Cerebellar cortex (tissue), 1 donor: ENCODE measurements at places on chromosomes 1 and 21.

DNA sequence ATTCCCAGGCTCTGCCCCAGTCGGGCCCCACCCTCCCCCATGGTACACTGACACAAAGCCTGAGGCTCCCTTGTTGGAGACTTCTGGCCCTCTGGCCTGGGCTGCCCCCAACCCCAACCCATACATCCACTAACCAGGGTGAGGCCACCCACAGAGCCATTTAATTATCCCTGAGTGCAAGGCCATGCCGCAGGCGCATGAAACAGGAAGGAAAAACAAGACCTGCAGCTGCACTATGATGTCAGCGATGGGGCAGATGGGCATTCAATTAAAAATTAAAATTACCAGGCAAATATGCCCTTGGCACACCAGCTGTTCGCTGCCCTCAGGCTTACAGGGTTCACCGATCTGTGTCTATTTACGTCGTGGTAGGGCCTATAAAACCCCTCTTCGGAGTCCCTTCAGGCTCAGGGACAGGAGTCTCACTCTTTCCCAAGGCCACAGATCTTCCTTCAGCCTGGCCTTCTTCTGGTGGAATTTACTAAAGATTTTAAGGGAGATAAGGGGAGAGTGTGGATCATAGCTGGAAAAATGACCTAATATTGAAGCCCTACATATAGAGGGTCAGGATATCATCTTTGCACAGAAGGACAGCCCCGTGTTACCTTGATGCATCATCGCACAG lies 29.6 kb upstream of the RGS16 start:
- DNase-seq, result no peak

DNA sequence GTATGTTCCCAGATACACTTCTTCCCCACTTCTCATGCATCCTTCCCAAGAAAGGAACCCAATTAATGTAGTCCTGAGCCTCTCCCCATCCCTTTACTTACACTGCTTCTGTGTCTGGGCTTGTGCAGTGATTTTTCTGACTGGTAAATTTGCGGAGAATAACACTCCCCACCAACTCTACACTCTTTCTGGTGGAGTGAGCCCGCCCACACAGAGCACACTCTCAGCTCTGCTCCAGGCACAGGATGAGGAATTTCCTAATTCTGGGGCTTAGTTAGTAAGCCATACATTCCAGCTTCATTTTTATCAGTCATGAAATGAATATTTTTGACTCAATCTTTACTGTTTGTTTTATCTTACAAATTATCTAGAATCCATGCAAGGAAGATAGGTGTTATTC lies 38.6 kb downstream of the FMO4 start:
- DNase-seq, result no peak

DNA sequence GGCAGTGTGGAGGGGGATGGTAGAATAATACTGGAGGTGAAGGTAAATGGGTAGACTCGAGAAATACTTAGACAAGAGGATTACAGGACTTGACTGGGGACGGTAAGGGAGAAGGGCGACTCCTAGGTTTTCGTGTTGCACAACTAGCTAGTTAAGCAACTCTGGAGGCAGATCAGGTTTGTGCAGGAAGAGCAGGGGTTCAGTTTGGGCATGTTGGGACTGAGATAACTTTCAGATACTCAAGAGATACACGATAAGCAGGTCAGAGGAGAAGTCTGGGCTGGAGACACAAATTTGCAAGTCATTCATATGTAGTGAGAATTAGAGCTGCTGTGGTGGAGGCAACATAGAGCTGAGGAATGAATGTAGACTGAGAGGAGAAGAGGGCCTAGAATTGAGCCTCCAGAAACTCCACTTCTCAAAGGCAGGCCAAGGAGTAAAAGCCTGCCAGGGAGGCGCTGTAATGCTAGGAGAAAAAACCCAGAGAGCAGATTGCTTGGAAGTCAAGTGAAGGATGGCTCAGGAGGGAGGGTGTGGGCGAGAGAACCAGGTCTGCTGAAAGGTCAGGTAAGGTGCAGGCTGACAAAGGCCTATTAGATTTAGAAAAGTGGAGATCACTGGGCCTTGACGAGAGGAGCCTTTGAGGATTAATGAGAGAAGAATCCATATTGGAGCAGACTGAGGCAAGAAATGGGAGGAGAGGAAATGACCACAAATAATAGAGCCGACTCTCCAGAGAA lies 20.8 kb downstream of the MAB21L3 start:
- DNase-seq, result no peak

- no peak for DNase-seq
Measured at GRCh38 chr1:27690183-27690582, 18.2 kb upstream of the IFI6 start.

DNA sequence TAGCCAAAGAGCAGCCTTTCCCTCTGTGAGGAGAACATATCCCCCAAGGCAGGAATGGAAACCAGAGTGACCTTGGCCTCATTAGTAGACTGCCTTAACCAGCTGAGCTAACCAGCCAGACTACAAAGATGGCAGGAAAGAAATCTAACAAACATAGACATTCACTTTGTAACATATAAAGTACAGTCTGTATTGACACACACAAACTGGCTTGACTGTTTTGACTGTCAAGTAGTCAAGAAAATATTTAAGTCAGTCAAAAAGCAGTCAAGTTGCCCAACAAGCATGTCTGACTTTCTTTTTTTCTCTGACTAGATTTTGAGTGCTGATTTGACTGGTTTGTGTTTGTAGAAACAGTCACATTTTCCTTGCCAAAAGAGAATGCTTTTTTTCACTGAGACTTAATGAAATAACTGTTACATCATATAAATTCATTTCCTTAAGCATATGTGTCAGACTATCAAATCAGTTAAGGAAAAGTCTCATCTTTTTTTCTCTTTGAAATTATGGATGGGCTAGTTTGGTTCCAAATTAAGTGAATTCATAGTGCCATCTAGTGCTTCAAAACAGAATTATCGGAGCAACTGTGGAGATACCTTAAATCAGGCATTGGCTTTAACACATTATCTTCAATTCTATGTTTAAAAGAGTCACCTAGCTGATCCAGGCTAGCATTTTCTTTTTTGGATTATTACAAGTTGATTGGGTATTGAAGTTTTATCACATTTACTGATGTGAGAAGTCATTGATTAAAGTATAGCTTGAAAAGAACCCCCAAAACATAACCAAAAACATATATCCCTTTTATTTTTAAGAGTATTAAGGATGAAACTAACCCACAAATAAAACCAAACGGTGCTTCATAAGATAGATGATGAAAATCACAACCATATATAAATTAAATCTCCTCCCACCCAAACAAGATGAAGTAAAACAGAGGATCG lies 75.0 kb downstream of the ATP6V1G3 start:
- peak; percentile 34 for DNase-seq

- DNase-seq, result no peak
Measured at GRCh38 chr1:224539971-224540370, 76.1 kb upstream of the CNIH3 start.

- DNase-seq, result no peak
Measured at GRCh38 chr1:55117941-55118340, 78.6 kb downstream of the PCSK9 start.

DNA sequence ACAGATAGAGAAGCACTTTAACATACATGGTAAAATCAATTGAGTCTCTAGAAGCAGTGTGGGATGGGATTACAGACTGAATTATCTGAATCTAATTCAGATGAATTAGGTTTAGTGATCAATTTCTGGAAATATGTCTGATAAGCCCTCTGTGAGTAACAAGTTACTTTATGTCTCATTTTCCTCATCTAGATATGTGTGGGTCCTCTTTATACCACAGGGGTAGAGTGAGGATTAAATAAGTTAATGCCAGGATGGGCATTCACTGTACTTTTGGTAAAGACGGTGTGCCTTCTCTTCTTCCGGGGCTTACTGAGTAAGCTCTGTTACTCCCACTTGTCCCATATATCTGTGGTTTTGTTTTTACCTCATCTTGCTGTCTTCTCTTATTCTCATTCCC lies 225.8 kb downstream of the RYR2 start:
- DNase-seq, result no peak
